ENCODE measurements at places on chromosomes 5 and 9. TPM values are rescaled to one million over a fixed set of nuclear protein-coding genes. Genes with fewer than 3 reads are reported as not detected.
A peak's percentile ranks its signal among the peaks of the same experiment; 100 is the strongest.

DNA sequence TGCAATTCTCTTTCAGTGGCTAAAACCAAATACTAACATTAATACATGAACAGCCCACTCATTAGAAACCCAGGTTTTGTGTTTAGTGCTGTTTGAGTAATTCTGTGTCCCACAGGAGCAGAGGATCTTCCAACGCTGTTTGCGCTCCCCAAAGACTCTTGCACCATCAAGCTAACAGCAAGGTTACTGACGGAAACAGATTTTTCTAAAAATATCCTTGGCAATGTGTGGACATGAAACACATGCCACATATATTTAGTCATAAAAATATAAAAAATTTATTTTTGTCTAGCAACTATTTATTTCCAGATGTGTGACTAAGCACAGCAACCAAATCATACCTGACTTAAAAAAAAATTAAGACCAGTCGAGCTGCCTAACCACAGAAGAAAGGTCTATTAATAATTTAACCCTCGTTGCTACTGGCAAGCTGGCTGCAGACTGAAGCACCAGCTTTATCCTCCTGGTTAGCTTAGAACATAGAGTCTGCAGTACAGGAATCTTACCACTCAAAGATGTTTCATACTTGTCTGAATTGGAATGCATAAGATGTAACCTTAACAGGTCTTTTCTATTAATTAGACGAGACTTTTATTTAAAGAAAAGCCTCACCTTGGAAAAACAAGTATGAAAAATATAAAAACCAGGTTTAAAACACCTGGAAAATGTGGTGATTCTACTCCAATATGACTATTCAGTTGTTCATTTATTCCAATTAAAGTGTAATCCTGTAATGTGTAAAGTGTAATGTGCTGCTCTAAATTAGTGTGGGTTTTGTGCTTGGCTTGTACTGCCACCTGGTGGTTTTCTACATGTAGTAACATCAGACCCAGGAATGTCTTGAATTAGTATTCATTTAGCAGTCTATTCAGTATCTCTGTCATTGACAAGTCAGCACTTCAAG is 272.5 kb downstream of the EPB41L4A start:
- DNase-seq: peak; percentile 79

- no peak for DNase-seq
Observed at GRCh38 chr9:85421641-85422040, 320.1 kb downstream of the AGTPBP1 start.

GHR gene
- total RNA-seq: under 0.01 TPM

DNA sequence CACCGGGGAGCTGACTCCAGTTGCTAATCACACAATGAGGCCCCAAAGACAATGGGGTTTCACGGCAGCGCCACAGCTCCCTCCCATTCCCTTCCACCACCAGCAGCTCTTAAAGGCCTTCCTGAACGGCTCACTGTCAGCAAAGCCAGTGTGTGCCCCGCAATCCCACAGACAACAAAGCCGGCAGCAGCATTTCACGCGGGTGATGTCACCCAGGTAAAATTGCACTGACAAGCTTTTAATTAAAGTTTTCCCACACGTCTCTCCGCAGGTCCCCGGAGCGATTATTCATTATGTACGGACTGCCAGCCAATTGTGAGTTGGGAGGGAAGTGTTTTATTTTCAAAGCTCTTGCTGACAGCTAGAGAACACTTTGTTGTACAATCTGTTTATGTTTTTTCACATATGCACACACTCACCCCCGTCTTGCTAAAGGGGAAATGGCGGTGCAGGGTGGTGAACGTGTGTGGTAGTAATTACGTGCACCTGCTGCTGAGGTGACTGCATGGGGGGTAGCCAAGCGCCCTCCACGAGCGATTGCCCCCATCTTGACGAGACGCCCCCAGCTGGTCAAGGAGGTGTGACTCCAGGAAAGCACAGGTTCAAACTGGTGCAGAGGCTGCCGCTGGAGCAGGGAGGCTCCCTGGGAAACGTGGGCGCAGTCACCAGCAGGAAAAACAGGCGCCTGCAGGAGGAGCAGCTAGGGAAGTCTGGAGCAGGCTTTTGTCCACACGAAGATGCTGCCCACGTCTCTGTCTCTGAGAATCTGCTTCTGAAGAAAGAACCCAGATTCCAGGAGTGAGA is 65.0 kb downstream of the IRX2 start:
- no peak for DNase-seq

DNA sequence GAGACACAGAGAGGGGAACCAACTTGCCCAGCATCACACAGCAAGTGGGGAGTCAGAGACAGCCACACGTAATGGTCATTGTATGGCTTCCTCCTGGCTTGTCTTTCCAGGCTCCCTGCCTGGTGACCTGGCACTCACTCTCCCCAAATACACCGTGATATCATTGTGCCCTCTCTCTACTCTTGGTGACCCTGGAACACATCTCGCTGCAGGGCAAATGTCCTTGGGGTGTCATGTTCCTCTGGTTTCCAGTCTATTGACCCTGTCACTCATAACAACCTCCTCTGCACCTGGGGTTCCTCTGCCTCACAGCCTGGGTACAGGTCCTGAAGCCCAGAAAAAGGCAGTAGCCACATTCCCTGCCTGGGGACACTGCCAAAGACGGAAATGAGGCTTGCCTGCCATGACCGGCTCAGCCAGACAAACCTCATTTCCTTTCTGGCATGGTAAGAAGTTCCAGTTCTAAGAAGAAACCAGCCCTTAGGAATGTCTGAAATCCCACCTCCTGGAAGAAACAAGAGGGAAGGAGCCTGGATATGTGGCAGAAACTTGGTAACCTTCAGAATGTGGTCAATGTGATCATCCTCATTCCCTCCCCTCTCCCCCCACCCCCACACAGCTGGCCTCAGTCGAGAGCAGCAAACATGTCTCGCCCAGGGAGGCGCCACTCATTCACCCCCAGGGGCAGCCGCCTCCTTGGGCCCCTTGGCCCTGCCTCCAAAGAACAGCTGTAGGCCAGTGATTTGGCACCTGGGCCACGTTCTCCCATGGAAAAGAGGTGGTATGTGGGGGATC is 30.6 kb upstream of the SMU1 start:
- DNase-seq: peak; percentile 96

- peak; percentile 75 for DNase-seq
Observed at GRCh38 chr5:58085800-58086199, 374.1 kb downstream of the PLK2 start.

AMBP gene
- total RNA-seq: 4.6 TPM

SPATA31A3 gene
- not detected for total RNA-seq

DNA sequence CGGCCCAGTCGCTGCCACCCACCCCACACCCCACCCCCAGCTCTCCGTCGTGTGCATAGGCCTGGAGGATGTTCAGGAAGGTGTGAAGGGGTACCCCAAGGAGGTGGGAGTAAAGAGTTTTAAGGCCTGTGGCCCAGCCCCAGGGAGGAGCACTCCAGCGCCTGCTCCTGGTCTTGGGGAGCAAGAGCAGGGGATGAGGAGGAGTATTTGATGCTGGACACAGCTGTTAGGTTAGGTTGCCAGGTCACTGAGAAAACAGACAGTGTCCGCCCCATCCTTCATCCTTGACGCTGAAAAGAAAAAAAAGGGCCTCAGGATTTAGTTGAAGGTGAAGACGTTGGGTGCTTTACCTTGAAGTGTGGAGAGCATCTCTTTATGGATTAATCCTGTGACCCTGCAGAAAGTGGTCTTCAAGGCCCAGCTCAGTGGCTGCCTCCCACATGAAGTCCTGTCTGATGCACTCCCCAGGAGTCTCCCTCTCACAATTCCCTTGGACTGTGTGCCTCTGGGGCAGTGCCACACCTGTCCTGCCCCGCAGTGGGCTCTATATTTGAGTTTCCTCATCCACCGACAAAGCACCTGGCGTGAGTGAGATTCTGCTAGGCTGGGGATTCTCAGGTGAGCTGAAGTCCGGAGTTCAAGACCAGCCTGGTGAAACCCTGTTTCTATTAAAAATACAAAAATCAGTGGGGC is 101.8 kb downstream of the SPRY4 start:
- no peak for DNase-seq

DNA sequence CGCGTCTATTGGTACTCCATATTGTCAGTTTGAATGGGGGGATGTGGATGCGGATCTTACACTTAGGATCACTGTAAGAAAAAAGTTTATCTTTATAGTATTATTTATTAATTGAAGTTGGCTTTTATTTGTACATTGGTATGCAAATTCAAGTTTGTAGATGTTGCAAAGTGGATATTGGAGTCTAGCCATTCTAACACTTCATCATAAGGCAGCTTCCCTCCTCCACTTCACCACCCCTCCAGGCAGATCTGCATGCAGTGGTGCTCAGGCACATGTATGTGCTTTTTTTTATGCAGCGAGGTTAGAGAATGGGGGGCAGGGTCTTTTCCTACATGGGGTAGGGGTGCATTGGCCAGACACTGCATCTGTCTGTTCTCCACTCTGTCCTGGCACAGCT is 84.3 kb downstream of the IQGAP2 start:
- no peak for DNase-seq

SLC31A2 gene
- total RNA-seq: 13.3 TPM

GRCh38 chr9:33434317-33435105 is 12.9 kb downstream of the AQP3 start:
- no peak for DNase-seq

TTLL11 gene
- total RNA-seq: 0.60 TPM

FSTL4 gene
- total RNA-seq: not detected

DNA sequence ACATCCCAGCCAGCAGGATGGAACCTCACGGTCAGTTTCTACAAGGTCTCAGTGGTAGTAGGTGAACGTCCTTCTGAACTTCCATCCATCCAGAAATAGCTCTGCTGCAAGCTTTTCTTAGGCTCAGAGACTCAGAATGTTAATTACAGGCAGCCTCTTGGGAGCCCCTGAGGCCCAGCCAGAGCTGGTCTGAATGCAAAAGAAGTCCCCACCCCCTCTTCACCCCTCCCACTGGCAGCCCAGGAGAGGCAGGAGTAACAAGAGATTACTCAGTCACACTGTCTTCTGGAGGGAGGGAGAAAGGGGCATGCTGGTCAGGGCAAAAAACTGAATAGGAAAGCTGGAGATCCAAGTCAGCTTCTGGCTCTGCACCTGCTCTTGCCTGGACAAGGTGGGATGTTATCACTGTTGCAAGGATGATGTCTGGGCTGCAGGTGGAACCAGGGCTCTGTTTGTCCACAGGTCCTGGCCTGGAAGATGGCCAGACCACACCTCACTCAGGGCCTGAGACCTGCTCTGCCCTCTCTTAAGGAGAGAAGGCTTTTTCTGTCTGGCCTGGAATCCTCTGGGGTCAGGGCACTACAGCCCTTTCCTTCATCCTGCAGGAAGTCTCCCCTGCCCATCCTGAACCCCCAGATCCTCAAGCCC is 9.1 kb downstream of the ENHO start:
- no peak for DNase-seq

GRCh38 chr9:129944506-129945116 is 98.4 kb downstream of the FNBP1 start:
- no peak for DNase-seq

DNA sequence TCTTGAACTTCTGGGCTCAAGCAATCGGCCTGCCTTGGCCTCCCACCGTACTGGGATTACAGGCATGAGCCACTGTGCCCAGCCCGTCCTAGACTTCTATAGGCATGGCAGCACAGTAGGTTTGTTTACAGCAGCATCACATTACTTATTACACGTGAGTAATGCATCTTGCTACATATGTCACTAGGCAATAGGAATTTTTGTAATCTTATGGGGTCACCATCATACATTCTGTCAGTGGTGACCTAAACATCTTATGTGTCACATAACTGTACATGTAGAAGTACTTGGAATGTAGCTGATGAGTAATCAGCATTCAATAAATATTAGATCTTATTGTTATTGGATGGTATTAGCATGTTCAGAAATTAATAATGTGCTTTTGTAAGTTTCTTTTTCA is 22.9 kb upstream of the ABCA1 start:
- DNase-seq: no peak

GRCh38 chr5:151214614-151215545 is 9.0 kb downstream of the CCDC69 start:
- DNase-seq: no peak

BTNL8 gene
- 0.12 TPM for total RNA-seq

DNA sequence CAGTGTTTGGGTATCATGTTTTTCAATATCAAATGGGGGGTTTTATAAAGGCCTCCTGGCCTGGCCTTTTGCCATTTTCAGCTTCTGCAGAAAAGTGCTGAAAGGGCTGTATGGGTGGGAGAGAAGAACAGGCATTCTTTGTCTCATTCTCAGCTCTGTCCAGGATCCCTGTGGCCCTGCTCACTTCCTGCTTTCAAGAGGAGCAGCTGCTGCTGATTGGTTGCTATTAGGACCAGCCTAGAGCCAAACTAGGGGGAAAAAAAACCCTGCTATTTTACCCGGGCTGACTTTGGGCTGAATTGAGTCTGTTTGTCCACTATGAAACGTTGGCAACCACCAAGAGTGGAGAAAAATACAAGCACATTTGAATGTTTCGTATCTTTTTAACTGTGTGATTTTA is 117.1 kb downstream of the CMYA5 start:
- DNase-seq: peak; percentile 40

GRCh38 chr5:125377141-125377540 is 630.7 kb upstream of the ZNF608 start:
- DNase-seq: no peak

- no peak for DNase-seq
Observed at GRCh38 chr5:56340196-56340980, 107.3 kb upstream of the ANKRD55 start.

C5orf58 gene
- total RNA-seq: not detected

Measured in RPMI7951 (cell line).